ENCODE measurements at places on chromosomes 7 and 10. TPM values are rescaled to one million over a fixed set of nuclear protein-coding genes. Genes with fewer than 3 reads are reported as not detected.

The ACTA2 gene
- 4.3 TPM for total RNA-seq

The PILRA gene
- 12.5 TPM for total RNA-seq

The LRRC61 gene
- 10.2 TPM for total RNA-seq

The H2AZ2 gene
- total RNA-seq: 180 TPM

The MET gene
- 0.56 TPM for total RNA-seq

The SLC13A1 gene
- not detected for total RNA-seq

The MACC1 gene
- 0.29 TPM for total RNA-seq

The MICU1 gene
- 33.5 TPM for total RNA-seq

The SYT15 gene
- 2.5 TPM for total RNA-seq

The GATA3 gene
- 0.69 TPM for total RNA-seq

The XRCC2 gene
- 3.0 TPM for total RNA-seq

The INMT gene
- total RNA-seq: 1.7 TPM

The SPDYE2B gene
- total RNA-seq: not detected

The TMEM196 gene
- total RNA-seq: 3.6 TPM

The PRSS37 gene
- total RNA-seq: not detected

The SLC35G1 gene
- total RNA-seq: 3.0 TPM

The CAV1 gene
- 0.78 TPM for total RNA-seq

The HECTD2 gene
- 27.6 TPM for total RNA-seq

The NPFFR1 gene
- total RNA-seq: not detected

The CDK1 gene
- total RNA-seq: 10.4 TPM

The FFAR4 gene
- not detected for total RNA-seq

The BMPER gene
- total RNA-seq: 16.2 TPM

The SMKR1 gene
- total RNA-seq: 0.98 TPM

The GPR158 gene
- total RNA-seq: 2.6 TPM

The CPN1 gene
- total RNA-seq: not detected

The IGFBP1 gene
- total RNA-seq: not detected

Data from glutamatergic neuron (in vitro differentiated cells).